Activated T-cell treated with anti-CD3 and anti-CD28 coated beads for 24 hours (primary cell): ENCODE measurements at places on chromosomes 2 and 18.
A peak's percentile ranks its signal among the peaks of the same experiment; 100 is the strongest.

GRCh38 chr2:84866122-84866521 is 14.8 kb downstream of the TRABD2A start:
- no peak for DNase-seq

- no peak for DNase-seq
These were observed 13.0 kb downstream of the IMPA2 start for GRCh38 chr18:11994336-11994702.

- no peak for DNase-seq
These were observed 16.5 kb downstream of the DOK1 start for GRCh38 chr2:74571058-74571457.

- DNase-seq, result no peak
These were observed 68.7 kb downstream of the KCTD1 start for GRCh38 chr18:26479681-26480079.

DNA sequence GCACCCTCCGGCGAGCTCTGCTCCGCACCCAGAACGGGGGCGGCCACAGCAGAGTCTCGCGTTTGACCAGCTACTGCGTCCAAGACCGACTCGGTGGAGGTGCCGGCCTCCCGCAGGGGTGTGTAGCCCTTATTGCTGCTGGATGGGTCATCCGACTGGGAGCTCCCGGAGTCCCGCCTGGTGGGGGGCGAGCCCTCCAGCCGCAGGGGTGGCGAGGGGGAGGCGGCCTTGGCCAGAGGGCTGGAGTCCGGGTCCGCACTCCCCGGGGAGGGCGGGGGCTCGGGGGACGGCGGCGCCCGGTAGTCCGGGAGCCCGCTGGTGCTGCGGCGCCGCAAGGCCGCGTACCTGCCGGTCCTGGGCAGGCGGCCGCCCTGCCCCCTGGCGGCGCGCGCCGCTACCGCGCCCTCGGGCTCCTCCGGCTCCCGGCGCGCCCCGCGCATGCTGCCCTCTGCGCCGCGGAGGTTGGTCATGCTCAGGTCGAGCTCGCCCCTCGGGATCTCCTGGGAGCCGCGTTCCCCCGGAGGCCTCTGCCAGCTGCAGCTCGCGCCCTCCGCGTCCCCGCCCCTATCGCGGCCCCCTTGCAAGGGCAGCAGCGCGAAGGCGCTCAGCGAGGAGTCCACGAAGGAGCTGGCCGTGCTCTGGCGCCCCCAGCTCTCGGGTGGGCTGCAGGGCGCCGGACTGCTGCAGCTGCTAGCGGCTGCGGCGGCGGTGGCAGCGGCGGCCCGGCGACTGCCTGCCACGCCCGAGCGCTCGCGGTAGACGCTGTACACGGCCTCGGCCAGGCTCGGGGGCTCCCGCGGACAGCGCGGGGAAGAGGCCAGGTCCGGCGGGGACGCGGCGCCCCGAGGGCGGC is 4.8 kb downstream of the TMEM200C start:
- peak; percentile 20 for DNase-seq

GRCh38 chr18:68376926-68377325 is 338.0 kb downstream of the TMX3 start:
- no peak for DNase-seq
